Activated naive CD4-positive, alpha-beta T cell treated with anti-CD3 and anti-CD28 coated beads, Interleukin-2, amount 50 U/mL, for 16 hours (primary cell): ENCODE measurements at places on chromosomes 6 and 20.

DNA sequence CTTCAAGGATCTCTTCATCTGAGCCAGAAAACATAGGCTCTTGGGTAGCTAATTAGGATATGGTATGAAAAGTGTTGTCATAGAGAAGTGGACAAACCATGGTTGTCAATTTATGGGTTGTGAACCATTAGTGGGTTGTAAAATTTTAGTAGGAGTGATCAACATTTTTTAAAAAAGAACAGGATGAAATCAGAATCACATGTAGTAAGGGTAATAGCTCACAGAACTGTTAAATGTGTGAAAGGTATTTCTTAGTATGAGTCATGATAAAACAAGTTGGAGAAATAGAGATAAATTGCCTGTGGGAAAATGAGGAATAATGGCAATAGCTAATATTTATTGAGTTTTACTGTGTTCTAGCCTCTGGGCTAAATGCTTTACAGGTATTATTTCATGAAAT, 113.4 kb downstream of the MAP3K4 start:
- no peak for DNase-seq

DNA sequence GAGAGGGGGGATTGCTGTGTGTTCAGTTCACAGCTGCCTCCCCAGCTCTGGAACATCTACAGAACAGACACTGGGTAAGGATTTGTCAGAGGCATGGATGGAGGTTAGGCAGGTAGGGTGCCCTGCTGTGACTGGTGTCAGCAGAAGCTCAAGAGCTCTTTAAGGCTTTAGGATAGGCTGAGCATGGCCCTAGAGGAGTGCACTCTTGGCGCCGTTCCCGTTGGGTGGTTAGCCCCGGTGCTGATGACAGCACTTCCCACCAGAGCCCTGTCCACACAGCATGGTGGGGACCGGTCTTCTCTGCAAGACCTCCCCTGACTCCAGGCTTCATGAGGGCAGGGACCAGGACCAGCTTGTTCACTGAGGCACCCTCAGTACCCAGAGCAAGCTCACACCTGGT, 262.0 kb downstream of the BMP7 start:
- DNase-seq: no peak

DNA sequence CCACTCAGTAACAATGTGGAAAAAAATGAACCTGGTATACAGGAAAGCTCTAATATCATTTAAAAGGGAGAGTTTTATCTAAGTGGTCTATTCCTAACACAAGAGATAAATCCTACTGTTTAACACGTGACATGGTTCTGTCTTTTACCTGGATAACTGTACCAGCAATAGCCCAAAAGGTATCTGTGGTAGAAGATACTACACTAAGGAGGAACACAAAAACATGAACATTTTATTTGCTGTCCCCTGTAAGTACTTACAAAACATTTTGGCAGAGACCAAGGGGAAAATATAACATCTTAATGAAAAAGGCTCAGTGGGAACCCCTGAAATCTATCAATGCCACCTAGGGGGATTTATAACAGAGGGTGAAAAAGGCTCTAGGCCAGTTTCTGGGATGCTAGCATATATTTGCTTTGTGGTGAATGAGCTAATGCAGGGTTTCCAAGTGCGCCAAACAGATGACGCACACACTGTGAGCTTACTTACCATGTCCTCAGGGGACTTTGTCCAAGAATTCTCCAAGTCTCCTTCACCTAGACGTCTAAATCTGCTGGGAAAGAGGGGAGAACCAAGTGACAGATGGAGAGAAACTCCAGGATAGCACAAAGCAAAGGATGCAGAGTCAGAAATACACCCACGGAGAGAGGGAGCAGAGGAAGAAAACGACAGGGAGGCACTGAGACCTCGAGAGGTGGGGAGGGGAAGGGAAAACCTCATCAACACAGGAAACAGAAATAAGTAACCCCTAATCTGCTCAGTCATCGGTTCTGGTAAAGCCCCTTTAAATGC, 147.9 kb upstream of the PRND start:
- no peak for DNase-seq

- DNase-seq: no peak
Observed at GRCh38 chr20:18397030-18397429, 69.8 kb downstream of the DZANK1 start.

- no peak for DNase-seq
Observed at GRCh38 chr20:46849751-46850150, 44.9 kb upstream of the EYA2 start.
